Brain (organoid and tissue), 16 donors: ENCODE measurements at places on chromosomes 2 and 18.

- DNase-seq = no peak
These were observed 291.4 kb upstream of the NRP2 start for GRCh38 chr2:205390866-205391265.

DNA sequence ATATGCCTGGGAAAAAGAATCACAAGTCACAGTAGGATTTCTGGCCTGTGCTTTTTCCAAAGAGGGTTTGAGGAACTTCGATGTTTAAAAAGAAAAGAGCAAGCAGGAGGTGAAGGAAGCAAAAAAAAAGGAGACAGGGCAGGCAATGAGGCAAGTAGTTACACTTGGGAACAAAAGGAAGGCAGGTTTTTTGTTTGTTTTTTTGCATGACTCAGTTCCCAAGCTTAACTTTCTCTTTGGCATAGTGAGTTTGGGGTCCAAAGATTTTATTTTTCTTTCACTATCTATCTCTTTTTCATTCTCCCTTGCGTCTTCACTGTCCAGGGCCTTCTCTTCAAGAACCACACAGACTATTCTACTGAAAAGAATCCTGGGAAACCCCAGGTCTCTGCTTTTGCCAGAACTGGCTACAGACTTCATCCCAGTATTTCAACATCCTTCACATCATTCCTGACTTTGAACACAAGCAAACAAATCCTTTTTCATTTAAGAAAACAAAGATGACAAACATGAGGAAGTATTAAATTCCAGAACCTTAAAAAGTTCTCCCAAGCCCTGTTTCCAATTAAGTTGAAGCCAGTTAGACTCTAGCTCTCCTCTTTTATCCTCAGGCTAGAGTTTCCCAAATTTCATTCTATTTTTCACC lies 210.7 kb upstream of the RND3 start:
- no peak for DNase-seq

- no peak for DNase-seq
These were observed 144.4 kb downstream of the PIEZO2 start for GRCh38 chr18:11004951-11005350.

DNA sequence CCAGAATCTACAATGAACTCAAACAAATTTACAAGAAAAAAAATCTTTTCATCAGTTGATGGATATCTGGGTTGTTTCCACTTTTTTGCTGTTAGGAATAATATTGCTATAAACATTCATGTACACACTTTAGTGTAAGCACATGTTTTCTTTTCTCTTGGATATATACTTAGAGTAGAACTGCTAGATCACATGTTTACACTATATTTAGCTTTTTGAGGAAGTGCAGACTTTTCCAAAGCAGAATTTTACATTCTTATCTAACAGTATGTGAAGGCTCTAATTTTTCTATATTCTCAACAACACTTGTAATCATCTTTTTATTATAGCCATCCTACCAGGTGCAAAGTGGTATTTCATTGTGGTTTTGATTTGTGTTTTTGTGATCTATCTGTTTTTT lies 103.6 kb upstream of the RMP24 start:
- no peak for DNase-seq

- no peak for DNase-seq
These were observed 29.9 kb downstream of the CHCHD5 start for GRCh38 chr2:112614201-112614840.

- DNase-seq = no peak
These were observed 146.1 kb upstream of the DLX2 start for GRCh38 chr2:172248785-172249187.

GRCh38 chr18:58166278-58166844 lies 122.3 kb downstream of the NEDD4L start:
- DNase-seq = no peak
